ENCODE measurements at places on chromosomes 1 and 21.
A peak's percentile ranks its signal among the peaks of the same experiment; 100 is the strongest.

- DNase-seq = no peak
Measured at GRCh38 chr1:165052936-165053335, 303.6 kb downstream of the LMX1A start.

GRCh38 chr1:9270290-9270883 is 22.3 kb upstream of the SPSB1 start:
- no peak for DNase-seq

GRCh38 chr1:7733276-7733675 is 37.8 kb upstream of the VAMP3 start:
- no peak for DNase-seq

GRCh38 chr1:226325178-226325577 is 16.2 kb upstream of the LIN9 start:
- no peak for DNase-seq

GRCh38 chr1:85616364-85616705 is 35.8 kb downstream of the CCN1 start:
- DNase-seq = no peak

DNA sequence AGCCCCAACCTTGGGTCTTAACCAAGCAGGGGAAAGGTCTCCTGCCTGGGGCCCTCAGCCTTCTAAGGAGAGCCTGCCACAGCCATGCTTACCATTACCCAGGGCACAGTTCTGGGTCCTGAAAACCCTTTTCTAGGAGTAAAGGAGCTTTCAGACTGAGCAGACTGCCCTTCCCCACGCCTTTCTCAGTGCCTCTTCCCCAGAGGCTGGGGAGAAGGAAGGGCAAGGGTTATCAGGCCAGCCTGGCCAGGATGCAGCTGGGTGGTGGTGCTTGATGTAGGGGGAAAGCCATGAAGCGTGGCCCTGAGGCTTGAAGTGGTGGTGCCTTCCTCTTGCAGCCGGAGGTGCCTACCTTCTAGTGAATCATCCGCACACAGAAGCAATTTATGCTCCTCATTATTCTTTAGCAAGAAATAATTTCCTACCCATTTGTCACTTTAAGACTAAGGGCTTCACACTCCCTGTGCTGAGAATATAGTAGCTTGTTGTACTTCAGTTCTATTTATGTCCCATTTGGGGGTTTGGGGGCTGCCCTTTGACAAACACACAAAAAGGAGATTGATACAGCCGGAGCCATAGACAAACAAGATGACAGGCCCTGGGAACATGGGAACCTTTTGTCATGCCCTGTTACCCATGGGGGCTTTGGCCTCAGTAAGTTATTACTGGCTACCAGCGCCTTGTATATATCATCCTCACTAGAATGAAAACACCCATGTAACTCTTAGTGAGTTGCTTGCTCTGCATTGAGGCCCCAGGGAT is 40.7 kb downstream of the MAN1C1 start:
- no peak for DNase-seq

DNA sequence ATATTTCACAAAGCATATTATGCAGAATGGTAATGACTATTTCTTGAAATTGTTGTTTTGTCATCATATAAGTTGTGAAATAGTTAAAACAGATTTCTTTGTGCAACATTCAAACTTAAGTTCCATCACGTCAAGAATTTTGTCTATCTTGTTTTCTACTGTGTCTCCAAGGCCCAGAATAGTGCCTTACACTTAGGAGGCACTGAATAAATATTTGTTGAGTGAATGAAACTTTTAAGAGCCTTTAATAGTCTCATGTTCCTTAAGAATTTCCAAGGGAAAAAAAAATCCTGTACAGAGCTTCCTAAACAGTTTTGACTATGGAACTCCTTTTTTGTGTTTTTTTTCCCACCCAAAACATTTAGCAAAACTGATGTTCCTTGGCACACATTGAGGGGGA is 50.8 kb upstream of the TNFSF18 start:
- no peak for DNase-seq

- DNase-seq = no peak
Measured at GRCh38 chr1:232247669-232248068, 382.3 kb downstream of the SIPA1L2 start.

- DNase-seq = no peak
Measured at GRCh38 chr21:46361935-46362334, 38.0 kb downstream of the PCNT start.

GRCh38 chr1:32122151-32122550 is 14.3 kb downstream of the KPNA6 start:
- DNase-seq = no peak

GRCh38 chr1:160086456-160086892 is 5.1 kb downstream of the KCNJ9 start:
- no peak for DNase-seq

DNA sequence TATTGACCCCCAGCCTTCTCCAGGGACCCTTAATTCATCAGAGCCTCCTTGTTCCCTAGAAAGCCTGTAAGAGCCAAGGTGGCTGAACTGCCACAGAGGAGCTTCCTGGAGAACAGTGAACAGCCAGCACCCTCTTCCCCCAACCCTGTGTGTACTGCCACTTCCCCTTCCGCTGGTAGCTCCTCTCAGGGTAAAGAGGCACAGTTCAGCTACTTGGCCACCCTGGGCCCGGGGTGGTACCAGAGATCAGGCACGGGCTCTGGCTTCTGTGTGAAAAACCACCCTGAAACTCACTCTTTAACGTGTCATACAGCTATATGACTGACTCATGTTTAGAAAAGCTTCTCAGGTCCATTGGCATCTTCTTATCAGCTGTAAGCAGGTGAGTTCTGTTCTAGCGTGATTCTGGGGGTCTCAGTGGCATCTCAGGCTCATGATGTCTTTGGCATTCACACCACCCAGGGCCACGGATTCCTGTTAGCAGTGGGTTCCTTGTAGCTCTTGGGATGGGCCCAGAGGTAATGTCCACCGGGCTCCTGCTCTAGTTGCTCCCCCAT is 22.4 kb downstream of the ARMH1 start:
- DNase-seq = no peak

- DNase-seq = no peak
Measured at GRCh38 chr1:59143133-59143487, 153.8 kb upstream of the FGGY start.

DNA sequence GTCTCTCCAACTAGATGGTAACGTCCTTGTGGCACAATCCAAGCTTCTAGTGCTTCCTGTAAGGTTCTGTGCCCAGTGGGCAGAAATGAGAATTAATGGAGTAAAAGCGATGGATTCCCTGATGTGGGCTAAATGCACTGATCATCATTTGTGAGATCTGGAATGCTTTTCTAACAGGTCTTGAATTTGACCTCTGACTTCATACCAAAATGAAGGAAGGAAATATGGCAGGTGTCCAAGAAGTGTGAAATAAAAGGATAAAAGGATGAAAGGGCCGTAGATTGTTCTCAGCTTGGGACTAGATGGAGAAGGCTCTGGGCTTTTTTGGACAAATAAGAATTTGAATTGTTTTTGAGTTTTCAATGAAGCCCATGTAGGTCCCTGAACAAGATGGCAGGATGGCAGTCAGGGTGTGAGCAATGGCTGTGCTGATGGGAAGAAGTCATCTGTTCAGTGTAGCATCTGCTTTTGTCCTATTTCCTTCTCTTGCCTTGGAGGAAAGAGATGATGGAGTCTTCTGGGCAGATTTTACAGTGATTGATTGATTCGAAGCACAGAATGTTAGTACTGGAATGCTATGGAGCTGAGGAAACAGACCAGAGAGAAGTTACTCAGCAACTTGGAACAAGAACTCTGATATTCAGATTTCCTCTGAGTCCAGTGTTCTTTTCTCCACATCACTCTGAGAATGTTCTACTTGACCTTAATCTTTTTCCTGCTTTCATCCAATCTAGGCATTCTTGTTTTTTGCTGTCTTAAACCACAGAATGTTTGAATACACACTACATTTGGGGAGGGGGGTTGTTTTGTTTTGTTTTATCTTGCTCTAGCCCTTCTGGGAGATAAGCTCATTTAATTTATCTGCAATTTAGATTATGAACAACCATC is 286.0 kb downstream of the HLX start:
- DNase-seq = no peak

GRCh38 chr1:180231506-180231921 is 1.4 kb downstream of the LHX4 start:
- peak; percentile 80 for DNase-seq

DNA sequence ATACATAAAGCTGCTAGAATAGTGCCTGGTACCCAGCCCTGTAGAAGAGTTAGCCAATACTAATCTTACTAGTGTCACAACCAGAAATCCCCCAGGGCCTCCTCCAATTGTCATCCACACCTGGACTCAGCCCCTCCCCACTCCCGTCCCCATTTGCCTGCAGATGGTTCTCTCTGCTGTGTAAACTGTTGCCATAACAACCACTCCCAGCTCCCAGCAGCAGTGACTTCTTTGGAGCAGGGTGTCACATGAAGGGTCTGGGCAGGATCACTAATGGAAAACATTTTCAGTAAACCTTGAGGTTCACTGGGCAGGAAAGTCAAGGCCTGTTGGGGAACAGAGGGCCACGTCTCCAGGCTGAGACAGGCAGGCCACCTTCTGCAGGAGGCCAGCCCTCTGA is 126.0 kb upstream of the IPO9 start:
- DNase-seq = no peak

- no peak for DNase-seq
Measured at GRCh38 chr1:216932424-216932823, 209.2 kb upstream of the ESRRG start.

DNA sequence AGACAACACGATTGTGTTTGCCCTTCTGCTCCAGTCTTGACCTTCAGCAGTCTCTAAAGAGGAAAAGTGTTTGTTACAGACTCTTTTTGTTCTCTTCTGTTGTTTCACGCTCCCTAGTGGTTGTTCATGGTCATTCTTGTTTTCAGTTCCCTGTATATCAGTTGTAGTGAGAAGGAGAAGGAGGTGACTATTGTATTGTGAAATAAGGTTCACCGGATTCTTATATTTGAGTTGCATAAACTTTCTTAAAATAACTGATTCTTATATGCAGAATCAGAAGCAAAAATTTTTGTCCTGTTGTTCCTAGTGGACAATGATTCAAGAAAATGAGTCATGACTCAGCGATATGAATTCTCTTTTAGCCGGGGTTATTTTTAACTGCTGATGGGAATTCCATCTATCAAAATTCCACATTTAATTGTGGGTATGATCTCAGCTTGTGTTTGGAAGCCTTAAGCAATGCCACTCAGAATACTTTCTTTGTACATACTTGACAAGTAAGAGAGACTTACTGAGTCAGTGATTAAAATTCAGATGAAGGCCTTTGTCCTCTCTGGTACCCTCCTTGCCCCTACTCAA is 152.2 kb downstream of the CLEC20A start:
- DNase-seq = peak; percentile 7

DNA sequence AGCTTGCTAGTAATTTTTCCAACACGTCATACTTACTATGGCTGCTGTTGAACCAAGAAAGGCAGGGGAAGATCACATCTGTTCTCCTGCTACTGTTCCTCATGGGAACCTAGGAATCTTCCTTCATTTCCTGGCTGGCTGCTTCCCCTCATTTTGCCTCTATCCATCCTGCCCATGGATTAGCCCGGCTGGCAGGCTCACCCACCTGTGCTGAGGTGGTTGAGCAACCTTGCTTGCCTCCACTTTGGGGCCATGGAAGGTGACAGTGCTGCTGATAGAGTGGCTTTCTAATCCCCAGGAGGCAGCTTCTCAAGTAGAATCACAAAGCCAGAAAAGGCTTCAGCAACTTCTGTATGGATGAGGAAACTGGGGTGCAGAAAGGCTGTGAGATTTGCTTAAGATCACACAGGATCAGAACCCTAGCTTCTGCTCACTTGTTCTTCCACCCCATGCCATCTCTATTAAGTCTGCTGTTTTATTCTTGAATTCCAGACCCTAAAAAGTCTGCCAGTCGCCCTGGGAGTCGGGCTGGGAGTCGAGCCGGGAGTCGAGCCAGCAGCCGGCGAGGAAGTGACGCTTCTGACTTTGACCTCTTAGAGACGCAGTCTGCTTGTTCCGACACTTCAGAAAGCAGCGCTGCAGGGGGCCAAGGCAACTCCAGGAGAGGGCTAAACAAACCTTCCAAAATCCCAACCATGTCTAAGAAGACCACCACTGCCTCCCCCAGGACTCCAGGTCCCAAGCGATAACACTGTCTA is 6.2 kb upstream of the BMP8A start:
- DNase-seq = no peak

DNA sequence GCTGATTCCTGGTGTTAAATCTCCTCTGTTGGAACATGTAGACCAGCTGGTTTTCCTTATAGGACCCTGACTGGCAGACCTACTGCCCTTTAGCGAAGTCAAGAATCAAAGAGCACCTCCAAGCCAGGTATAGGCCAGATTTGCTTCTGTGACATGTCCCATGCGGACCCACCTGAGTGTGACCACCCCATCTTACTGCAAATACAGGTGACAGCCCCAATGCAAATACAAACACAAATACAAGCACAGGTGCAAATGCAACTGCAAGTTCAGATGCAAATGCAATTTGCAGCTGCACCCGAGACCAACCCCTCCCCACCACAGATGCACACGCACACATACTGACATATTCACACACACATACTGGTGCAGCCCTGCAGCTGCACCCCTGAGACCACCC is 72.3 kb downstream of the SIK1 start:
- no peak for DNase-seq

DNA sequence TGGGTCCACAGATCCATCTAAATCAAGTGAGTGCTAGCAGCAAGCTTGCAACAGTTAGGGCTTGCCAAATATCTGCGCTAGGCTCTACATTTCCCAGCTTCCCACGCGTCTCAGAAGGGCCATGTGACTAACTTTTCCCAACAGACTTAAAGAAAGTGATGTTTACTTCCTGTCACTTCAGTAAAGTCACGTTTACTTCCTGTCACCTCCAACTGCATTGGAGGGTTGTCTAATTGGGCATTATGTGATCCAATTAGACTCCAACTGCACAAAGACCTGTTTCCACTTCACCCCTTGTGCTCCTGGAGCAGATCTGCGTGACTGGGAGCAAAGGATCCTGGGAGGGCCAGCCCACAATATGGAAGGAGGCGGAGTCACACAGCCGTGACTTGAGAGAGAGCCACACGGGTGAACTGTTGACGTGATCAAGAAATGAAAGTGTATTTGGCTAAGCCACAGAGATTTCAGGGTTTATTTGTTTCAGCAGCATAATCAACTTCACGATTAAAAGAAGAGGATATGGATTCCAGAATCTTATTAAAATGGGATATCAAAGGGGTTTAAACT is 77.7 kb downstream of the CYYR1 start:
- DNase-seq = no peak

DNA sequence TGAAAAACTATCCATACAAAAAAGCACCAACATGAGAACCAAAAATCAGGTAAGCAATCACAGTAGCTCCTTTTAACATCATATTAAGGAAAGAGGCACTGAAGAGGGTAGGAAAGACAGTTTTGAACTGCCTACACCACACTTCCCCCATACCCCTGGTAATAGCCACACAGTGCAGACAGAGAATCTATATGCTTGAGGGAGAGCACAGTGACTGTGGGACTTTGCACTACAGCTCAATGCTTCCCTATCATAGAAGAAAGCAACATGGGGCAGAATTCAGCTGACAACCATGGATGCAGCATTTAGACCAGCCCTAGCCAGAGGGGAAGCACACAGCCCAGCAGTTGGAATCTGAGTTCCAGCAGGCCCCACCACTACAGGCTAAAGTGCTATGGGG is 7.9 kb upstream of the TEX50 start:
- DNase-seq = no peak

Measured in RPMI8226 (cell line).